ENCODE measurements at places on chromosomes 1 and 21. TPM values are rescaled to one million over a fixed set of nuclear protein-coding genes. Genes with fewer than 3 reads are reported as not detected.

GRCh38 chr1:113744114-113744513, 15.2 kb downstream of the PHTF1 start:
- DNase-seq = no peak

- DNase-seq = no peak
Observed at GRCh38 chr1:246074421-246074820, 432.7 kb downstream of the SMYD3 start.

GRCh38 chr1:41501581-41501980, 17.1 kb upstream of the EDN2 start:
- DNase-seq = no peak

DNA sequence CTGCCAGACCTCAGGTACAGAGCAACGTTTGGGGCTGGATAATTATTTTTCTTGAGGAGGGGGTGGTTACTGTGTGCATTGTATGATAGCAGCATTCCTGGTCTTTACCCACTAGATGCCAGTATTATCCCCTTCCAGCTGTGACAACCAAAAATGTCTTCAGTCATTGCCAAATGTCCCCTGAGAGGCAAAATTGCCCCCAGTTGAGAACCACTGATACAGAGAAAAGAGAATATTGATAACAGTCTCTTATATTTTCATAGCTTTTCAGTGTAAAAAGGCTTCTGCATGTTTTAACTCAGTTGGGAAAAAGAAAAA, 51.8 kb upstream of the SYT14 start:
- DNase-seq = peak; percentile 77

G0S2 gene
- total RNA-seq = 11.2 TPM

DNA sequence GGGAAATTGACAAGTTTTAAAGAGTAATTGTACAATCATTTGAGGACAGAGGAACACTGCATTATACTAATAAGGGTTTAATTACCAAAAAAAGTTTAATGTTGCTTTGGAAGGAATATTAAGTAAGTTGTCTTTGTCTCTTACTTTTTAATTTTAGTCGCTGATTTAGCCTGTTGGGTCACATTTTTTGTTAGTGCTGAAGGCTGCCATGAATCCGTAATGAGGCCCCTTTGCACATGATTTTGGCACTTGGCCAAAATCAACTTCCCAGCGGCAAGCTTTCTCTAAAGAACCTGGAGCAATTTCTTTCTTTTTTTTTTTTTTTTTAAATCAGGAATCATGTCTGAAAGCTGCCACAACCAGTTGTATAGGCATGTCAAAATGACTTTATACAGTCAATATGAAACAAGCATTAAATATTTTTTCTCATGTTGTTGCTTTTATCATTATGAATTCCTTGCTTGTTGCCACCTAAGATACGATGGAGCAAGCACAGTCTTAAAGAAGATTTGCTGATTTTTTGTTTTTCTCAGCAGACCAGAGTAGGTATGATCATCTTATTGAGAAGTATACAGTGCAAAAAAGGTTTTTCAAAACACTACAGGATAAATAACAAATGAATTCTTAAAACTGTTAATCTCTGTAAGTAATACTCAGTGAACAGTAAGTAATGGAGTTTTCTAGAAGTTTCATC, 690.4 kb downstream of the USP25 start:
- DNase-seq = no peak

ZBTB8A gene
- total RNA-seq = 10.6 TPM

DNA sequence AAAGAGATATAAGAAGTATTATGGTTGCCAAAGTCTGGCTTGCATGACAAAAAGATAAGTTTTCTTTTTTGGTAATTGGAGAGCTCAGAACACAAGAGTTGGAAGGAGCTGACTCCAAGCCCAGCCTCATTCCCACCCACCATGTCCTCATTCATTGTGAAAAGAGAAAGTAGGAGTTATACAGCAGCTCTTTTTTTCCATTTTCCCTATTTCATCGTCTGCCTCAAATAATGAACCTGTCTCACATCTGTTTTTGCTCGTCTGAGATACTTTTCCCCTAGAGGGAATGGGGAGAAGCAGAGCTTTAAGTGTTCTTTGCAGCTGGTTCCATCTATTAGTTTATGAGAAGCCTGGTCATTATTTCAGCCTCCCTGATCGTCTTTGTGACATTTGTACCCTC, 34.7 kb downstream of the AGT start:
- DNase-seq = no peak

DNA sequence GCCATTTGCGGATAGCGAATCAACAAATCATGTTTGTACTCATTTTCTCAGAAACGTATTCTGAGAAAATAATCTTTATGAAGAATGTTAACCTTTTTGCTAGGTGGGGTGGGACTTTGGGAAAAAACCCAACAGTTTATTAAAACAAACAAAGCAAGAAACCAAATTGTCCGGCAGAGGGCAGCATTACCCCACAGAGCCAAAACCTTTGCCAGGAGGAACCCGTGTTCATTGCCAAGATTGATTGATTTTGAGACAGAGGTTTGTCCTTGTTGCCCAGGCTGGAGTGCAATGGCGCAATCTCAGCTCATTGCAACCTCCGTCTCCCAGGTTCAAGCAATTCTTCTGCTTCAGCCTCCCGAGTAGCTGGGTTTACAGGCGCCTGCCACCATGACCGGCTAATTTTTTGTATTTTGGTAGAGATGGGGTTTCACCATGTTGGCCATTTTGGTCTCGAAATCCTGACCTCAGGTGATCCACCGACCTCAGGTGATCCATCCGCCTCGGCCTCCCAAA, 70.8 kb upstream of the RHOU start:
- DNase-seq = peak; percentile 76

DNA sequence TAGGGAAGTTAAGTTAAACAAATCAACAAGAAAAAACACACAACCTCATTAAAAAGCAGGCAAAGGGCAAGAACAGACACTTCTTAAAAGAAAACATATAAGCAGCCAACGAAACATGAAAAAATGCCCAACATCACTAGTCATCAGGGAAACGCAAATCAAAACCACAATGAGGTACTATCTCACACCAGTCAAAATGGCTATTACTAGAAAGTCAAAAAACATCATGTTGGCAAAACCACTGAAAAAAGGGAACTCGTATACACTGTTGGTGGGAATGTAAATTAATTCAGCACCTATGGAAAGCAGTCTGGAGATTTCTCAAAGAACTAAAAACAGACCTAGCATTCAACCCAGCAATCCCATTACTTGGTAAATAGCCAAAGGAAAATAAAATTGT, 51.1 kb downstream of the HSF2BP start:
- DNase-seq = no peak

DNA sequence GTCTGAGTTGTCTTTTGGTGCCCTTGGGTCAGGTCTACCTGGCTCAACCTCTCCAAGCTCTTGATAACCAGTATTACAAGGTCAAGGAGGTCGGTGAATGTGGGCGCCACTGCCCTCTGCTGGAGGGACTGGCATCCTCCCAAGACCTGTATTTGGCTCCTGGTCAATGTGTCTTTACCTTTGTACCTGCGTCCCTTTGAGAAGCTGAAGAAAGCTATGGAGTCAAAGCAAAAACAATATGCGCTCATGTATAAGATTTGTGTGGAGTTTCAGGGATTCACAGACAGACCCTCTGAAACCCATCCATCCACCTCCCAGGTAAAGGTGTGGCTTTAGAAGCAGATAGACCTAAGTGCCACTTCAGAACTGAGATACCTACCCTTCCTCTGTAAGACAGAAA, 61.8 kb upstream of the NBL1 start:
- no peak for DNase-seq

DNA sequence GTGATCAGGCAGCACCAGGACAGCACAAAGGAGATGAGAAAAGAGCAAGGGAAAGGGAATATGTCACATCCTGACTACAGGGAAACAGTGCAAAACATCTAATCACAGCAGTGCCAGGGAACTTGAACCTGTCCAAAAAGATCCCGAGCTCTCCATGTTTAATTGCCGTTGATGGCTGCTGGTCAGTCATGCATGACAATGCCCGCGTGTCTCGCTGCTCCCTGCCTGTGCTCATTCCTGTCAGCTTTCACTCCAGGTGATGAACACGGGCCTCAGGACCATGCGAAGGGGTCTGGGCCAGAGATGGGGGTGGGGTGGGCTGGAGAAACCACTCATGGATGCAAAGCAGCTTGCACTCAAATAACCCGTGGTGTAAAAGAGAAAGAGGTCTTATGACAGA, 287.0 kb downstream of the GPATCH2 start:
- no peak for DNase-seq

ANGPTL1 gene
- total RNA-seq = 12.1 TPM

- no peak for DNase-seq
Observed at GRCh38 chr1:231536099-231536498, 7.6 kb downstream of the TSNAX start.
